CD4-positive, alpha-beta T cell treated with Interleukin-4 for 1 hour (primary cell): ENCODE measurements at places on chromosomes 1 and 21.

DNA sequence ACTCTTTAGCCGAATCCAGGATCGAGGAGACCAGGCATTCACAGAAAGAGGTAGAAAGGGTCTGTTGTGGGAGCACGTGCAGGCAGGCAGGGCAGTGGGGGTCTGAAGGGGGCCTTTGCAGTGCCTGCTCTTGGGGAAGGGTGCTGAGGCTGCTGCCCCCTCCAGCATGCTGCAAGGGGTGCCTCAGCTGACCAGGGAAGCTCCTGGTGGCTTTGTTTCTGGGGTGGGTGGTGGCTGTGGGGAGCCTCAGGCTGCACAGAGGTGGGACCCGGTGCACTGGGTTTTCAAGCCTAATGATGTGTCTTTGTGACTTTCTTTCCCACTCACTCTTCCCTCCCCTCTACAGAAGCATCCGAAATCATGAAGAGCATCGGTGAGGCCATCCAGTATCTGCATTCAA is 41.5 kb upstream of the IL19 start:
- no peak for DNase-seq

DNA sequence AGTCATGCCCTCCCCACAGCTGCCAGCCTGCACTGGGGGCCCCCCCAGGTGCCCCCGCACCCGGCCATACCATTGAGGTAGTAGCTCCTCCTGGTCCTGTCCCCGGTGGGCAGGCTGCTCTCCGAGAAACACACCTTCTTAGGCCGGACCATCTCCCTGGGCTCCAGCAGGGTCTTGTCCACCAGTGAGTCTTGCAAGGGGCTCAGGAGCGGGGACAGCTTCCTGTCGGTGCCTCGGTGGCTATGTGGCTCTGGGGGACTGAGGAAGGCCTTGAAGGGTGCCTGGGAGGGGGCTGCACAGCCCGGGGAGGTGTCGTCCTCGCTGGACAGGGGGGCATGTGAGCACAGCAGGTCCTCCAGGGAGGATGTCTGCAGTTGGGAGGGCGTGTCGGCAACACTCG is 12.9 kb upstream of the FTCD start:
- DNase-seq: no peak

GRCh38 chr1:71041806-71042205 is 5.8 kb downstream of the PTGER3 start:
- no peak for DNase-seq

DNA sequence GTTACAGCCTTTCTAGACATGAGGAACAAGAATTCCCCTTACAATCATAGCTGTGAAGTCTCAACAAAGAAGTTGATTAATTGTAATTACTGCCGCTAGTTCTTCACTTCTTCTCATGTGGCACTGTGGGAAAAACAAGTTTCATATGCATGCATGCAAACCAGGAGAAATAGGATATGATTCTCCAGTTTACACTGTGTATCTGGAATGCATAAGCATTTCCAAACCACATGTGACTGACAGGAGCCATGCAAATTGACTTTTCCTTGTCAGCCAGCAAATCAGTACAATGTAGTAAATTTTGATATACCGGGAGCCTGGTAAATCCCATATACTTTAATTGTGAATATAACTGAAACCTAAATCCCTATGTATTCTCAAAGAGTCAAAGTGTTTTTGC is 279.3 kb downstream of the PAPPA2 start:
- DNase-seq: no peak

GRCh38 chr1:179105393-179105792 is 23.5 kb downstream of the TOR3A start:
- DNase-seq: no peak

GRCh38 chr1:109891930-109892329 is 18.7 kb upstream of the CSF1 start:
- DNase-seq: no peak
